ENCODE measurements at places on chromosomes 5 and 9. TPM values are rescaled to one million over a fixed set of nuclear protein-coding genes. Genes with fewer than 3 reads are reported as not detected.

DNA sequence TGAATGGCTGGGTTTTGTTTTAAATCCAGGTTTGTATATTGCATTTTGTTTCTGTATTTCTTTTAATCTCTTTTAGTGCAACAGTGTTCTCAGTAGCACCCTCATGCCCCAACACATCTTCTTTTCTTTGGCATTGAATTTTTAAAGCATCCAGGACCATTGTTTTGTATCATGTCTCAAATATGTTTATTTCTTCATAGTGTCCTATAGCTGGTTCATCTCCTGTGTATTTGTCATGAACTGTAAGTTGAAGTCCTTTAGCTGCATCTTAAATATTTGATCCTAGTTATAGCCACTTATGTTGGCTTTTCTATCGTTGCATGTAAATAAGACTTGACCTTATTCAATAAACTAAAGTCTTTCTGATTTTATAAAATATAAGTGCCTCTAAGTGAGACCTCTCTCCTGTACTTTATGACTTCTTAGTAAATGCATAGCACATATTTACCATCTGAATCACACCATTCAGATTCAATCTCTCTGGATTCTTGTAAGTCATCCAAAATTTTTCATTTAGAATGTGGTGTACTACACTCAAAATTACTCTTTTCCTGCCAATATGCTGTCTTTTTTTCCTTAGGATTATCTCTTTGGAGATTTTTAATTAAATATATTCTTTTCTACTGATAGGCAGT lies 21.0 kb upstream of the ERCC6L2 start:
- DNase-seq: no peak
- H3K27me3 ChIP-seq: no peaks in the 10 kb centered on the region
- no peak overlapping the region for H3K27ac ChIP-seq
- H3K4me3 ChIP-seq: no peak overlapping the region
- no peaks in the 10 kb centered on the region for H3K36me3 ChIP-seq

GRCh38 chr5:148979083-148979723 lies 83.7 kb downstream of the SH3TC2 start:
- no peak overlapping the region for H3K4me3 ChIP-seq
- no peaks in the 10 kb centered on the region for H3K27me3 ChIP-seq
- H3K36me3 ChIP-seq: no peaks in the 10 kb centered on the region
- H3K4me1 ChIP-seq: no peaks in the 10 kb centered on the region
- H3K27ac ChIP-seq: no peak overlapping the region

GRCh38 chr9:13364271-13365000 lies 84.9 kb upstream of the MPDZ start:
- peaks cover 6% of the 10 kb centered on the region for H3K27me3 ChIP-seq
- no peaks in the 10 kb centered on the region for H3K4me1 ChIP-seq
- DNase-seq: no peak
- H3K36me3 ChIP-seq: no peaks in the 10 kb centered on the region
- no peak overlapping the region for H3K4me3 ChIP-seq
- no peak overlapping the region for H3K27ac ChIP-seq

GRCh38 chr5:136311999-136312398 lies 53.3 kb downstream of the TRPC7 start:
- no peaks in the 10 kb centered on the region for H3K27me3 ChIP-seq
- no peak overlapping the region for H3K4me3 ChIP-seq
- no peaks in the 10 kb centered on the region for H3K36me3 ChIP-seq
- no peaks in the 10 kb centered on the region for H3K4me1 ChIP-seq
- no peak for DNase-seq

DNA sequence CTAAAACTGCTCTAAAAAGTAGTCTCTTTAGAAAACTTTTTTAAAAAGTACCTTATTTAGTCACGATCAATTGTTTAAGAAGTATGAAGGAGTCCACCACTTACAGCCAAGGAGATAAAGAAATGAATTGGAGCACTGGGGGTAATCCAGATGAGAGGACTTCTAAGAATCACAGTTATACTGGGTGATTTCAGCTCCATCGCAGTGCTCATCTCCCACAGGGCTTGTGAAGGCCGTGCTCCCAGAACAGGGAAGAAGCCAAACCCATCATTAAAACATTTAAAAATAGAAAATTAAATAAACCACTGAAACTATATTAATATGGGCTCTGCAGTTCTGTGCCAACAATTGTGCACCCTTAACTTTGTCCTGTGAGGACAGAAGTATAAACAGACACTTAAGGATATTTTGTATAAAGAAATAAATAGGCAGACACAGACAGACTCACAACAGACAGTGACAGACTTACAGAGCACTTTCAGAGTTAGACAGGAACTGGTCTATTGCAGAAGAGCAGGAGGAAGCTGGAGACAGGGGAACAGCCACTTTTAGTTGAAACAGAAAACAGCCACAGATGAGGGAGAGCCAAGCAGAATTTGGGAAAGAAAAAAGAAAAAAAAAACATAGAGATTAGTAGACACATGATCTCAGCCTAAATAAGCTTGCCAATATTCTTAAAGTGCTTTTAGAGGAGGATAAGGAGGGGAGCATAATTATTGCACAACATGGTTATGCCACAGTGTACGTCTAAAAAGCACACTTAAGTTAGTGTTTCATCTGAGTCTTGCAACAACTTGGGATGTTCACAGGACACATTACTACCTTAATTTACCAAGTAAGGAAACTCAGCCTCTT lies 81.8 kb downstream of the FBXO38 start:
- no peak overlapping the region for H3K4me3 ChIP-seq
- no peak overlapping the region for H3K27ac ChIP-seq
- no peaks in the 10 kb centered on the region for H3K4me1 ChIP-seq
- no peaks in the 10 kb centered on the region for H3K36me3 ChIP-seq

DNA sequence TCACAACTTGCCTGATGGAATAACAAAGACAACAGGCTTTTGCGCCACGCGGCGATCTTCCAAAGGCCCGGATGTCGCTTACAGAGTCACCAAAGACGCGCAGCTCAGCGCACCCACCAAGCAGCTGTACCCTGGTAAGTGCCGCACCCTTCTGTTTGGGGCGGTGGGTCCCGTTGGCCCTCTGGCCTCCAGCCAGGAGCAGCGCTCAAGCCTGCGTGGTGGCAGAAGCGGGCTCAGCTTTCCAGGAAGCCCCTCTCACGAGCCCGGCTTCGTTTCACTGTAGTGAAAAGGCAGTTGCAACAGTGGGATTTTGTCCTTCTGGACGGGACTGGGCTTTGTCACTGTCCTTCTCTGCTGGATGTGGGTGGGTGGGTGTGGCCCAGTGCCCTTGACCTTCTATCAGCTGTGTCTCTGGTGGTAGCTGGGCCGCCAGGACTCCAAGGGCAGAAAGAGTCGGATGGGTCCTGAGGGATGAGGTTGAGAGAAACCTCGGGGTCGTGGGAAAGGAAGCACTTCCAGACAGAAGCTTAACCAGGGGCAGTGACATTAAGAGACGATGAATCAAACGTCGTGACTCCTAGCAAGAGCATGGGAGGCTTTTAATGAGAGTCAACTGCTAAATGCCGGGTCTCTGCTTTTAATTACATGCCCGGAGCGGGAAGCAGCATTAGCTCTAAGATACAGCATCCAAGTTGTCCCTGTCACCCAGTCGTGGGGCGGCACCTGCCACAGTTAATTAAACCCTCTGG lies 49.5 kb downstream of the COL5A1 start:
- peak; percentile 42 for DNase-seq
- no peak overlapping the region for H3K4me3 ChIP-seq
- H3K36me3 ChIP-seq: no peaks in the 10 kb centered on the region
- no peak overlapping the region for H3K27ac ChIP-seq
- H3K4me1 ChIP-seq: no peaks in the 10 kb centered on the region
- no peaks in the 10 kb centered on the region for H3K27me3 ChIP-seq

DNA sequence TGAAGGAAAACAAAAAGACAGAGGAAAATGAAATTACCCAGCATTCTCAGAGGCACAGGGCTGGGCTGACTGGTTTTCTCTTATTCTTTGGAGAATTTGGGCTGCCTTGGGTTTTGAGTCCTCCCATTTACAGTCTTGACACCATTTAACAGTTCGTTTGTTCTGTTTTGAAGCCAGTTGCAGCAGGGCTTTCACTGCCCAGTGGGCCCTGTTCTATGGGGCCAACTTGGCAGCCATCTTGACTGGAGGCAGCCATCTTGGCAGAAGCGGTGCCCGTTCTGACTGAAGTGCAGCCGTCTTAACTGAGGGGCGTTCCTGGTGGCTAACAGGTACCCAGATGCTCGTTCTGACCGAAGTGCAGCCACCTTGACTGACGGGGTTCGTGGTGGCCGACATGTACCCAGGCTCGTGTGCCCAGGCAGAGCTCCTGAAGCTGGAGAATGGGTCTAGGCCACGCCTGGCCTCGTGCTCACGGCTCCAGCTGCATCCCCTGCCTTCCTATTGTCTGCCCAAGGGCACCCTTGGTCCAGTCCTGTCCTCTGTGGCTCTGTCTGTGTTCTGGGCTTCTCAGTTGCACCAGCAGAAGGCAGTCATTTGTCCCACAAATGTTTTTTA lies 164.4 kb downstream of the GAPVD1 start:
- H3K4me1 ChIP-seq: no peaks in the 10 kb centered on the region
- H3K36me3 ChIP-seq: no peaks in the 10 kb centered on the region
- no peaks in the 10 kb centered on the region for H3K27me3 ChIP-seq
- H3K27ac ChIP-seq: no peak overlapping the region
- no peak for DNase-seq
- no peak overlapping the region for H3K4me3 ChIP-seq

DNA sequence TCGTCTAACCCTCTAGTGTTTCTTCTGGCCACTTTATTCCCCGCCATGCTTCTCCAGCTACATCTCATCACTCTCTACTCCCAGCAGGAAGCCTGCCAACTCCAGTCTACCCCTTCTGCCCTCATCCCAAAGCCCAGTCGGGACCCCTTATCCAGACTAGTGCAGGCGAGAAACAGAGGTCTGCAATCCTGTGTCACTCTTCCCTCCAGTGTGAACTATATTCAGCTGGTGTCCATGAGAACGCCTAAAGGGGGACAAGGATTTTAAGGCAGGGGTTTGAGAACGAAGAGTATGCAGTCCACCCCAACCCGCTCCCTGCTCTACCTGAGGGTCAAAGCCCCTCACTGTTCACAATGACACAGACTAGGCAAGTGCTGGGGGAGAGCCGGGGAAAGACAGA lies 41.7 kb upstream of the GABRP start:
- peaks cover 12% of the 10 kb centered on the region for H3K4me1 ChIP-seq
- no peak for DNase-seq
- no peak overlapping the region for H3K4me3 ChIP-seq

- no peak overlapping the region for H3K4me3 ChIP-seq
- DNase-seq: no peak
- peaks cover 7% of the 10 kb centered on the region for H3K4me1 ChIP-seq
- H3K27ac ChIP-seq: no peak overlapping the region
Observed at GRCh38 chr5:81708889-81709288, 42.0 kb downstream of the SSBP2 start.

DNA sequence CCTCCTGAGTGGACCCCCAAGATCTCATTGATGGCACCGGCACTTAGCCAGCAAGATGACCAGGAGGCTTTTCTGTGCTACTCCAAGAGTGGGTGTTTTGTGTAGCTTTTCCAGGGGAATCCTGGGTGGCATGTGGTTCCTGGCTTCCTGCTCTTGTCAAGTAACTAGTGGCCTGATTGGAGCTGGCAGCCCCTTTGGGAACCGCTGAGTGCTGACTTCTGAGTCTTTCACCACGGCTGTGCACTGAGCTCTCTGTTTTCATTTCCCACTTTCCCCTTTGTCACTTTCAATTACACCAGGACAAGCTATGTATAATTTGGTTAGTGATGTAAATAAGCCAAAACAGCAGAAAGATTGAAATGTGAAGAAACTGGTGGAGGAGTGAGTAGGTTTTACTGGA lies 255.4 kb downstream of the GOLPH3 start:
- H3K27me3 ChIP-seq: no peaks in the 10 kb centered on the region
- H3K4me1 ChIP-seq: no peaks in the 10 kb centered on the region
- H3K4me3 ChIP-seq: no peak overlapping the region
- no peak overlapping the region for H3K27ac ChIP-seq
- H3K36me3 ChIP-seq: no peaks in the 10 kb centered on the region

DNA sequence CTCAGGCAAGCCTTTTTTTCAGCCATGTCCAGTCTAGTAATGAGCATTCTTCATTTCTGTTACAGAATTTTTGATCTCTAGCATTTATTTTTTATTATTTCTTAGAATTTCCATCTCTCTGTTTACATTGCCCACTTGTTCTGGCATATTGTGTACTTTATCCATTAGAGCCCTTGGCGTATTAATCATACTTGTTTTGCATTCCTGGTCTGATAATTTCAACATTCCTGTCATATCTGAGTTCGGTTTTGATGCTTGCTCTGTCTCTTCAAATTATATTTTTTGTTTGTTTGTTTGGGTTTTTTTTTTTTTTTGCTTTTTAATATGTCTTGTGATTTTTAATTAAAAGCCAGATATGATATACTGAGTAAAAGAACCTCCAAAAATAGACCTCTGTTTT lies 23.0 kb upstream of the JAK2 start:
- no peaks in the 10 kb centered on the region for H3K27me3 ChIP-seq
- no peaks in the 10 kb centered on the region for H3K36me3 ChIP-seq
- no peak overlapping the region for H3K27ac ChIP-seq
- no peak overlapping the region for H3K4me3 ChIP-seq
- no peaks in the 10 kb centered on the region for H3K4me1 ChIP-seq
- DNase-seq: no peak

- no peak overlapping the region for H3K4me3 ChIP-seq
- no peaks in the 10 kb centered on the region for H3K36me3 ChIP-seq
- H3K27me3 ChIP-seq: no peaks in the 10 kb centered on the region
- peak; percentile 2 for DNase-seq
- no peak overlapping the region for H3K27ac ChIP-seq
Observed at GRCh38 chr9:133713150-133713959, 24.8 kb downstream of the SARDH start.

DNA sequence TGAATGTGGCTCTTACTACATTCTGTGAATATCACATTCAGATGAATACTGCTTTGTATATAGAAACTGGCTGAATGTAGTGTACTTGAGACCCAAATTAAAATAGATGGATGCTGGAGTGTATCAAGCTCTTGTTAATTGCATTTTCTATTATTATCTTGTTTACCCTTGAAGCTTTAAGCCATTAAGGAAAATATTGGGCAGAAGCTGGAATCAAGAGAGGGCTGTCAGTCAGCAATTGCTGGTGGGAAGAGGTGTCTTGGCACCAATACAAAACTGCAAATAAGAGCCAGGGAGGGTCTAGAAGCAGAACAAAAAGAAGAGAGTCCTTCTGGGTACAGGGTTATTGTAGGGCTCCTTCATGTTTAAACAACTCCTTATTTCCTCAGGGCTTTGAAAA lies 38.8 kb downstream of the MUSK start:
- H3K36me3 ChIP-seq: no peaks in the 10 kb centered on the region
- no peak overlapping the region for H3K4me3 ChIP-seq
- H3K27ac ChIP-seq: no peak overlapping the region
- H3K4me1 ChIP-seq: no peaks in the 10 kb centered on the region
- DNase-seq: no peak

The BRINP1 gene
- total RNA-seq: not detected

The GRXCR2 gene
- not detected for total RNA-seq

The NR2F1 gene
- total RNA-seq: 2.1 TPM

The SLC4A9 gene
- 0.16 TPM for total RNA-seq

The C5orf58 gene
- total RNA-seq: not detected

The IGFBPL1 gene
- total RNA-seq: 1.1 TPM

The DNAI1 gene
- total RNA-seq: 0.69 TPM

The GABRA6 gene
- not detected for total RNA-seq

The FAT2 gene
- under 0.01 TPM for total RNA-seq

The MAPKAP1 gene
- total RNA-seq: 29.0 TPM
